ENCODE measurements at places on chromosomes 2 and 18. TPM values are rescaled to one million over a fixed set of nuclear protein-coding genes. Genes with fewer than 3 reads are reported as not detected.

The ZNF396 gene
- total RNA-seq = 0.87 TPM

DNA sequence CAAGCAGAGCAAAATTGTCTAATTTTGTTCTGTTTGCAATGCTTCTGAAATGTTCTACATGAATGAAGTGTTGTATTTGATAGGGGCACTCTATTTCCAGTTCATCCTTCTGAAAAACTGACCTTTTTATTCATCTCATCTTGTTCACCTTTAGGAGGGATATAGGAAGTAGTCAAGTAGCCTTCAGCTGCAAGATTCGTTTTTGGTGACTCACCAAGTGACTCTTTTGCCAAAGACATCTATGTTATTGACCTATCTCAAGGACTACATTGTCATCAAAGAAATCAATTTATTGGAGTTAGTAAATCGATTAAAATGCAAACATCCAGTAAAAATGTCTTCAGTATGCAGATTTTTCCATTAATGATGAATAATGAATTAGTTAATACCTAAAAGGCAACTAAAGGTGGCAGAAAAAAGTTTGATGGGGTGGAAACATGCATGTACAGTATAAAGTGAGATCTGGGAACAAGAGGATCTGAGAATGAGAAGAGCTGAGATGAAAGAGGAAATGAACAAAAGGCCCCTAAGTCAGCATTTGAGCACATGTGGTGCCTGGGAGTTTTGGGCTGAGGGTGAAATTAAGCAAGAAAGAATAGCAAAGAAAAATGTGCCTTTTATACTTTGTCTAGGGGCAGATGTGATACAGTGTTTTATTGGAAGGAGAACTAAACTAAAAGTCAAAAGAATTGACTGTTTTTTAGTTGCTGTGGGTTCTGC, 255.1 kb upstream of the LINC00305 start:
- no peak for ATAC-seq

DNA sequence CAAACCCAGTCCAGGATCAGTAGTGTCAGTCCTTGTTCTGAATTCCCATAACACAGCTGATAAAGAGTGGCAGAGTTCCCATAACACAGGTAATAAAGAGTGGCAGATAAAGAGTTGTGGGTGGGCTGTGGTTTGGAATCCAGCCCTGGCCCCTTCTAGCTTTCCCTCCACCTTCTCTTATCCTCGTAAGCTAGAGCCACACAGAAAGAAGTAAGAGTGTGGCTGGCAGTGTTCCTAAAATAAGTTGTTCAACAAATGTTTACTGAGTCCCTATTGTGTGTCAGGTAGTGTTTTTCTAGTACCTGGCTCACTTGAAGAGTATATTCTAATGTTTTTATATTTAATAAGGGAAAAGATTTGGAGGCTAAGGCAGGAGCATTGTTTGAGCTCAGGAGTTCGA, 65.0 kb upstream of the BCL2L11 start:
- ATAC-seq = no peak

DNA sequence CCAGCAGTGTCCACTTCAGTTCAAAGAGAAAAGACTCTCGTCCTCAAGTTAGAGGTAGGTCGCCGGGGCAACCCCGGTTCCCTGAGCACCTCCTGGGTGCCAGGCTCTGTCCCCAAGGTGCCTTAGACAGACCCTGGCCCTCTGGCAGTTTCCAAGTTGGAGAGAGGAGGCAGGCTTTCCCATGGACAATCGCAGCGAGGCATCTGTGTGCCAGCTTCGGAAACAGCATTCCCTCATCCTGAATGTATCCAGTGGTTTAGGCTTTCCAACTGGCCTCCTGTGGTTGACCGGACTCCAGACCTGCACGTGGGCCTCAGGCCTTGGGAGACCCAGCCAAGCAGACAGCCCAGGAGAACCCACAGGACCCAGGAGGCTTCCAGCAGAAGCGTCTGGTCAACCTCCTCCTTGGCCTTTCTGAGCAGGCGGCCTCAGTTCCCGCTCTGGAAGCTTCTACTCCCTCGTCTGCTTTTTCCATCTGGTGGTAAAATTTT, 70.3 kb downstream of the KCNF1 start:
- no peak for ATAC-seq

The ASXL3 gene
- total RNA-seq = not detected

GRCh38 chr2:196453613-196454047, 185.9 kb upstream of the CCDC150 start:
- ATAC-seq = peak; percentile 56
